ENCODE measurements at places on chromosomes 4 and X.

- DNase-seq: no peak
Measured at GRCh38 chr4:93960916-93961315, 132.4 kb downstream of the ATOH1 start.

- no peak for DNase-seq
Measured at GRCh38 chrX:8607326-8607725, 124.6 kb downstream of the ANOS1 start.

DNA sequence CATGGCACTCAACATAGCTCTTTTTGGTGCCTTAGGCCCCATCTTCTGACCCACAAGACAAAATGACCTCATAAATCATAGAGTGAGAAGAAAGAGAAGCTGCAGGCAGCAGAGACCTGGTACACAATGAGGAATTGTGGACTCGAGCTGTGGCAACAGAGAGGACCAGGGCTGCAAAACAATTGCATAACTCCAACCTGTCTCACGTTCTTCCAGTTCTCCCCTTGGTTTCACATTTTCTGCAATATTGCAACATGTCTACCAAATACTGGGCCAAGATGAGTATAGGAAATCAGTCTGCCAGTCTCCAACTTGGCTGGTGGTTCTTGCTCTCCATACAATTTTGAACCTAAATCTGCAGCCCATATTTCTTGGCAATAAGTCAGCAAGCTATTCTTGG is 105.3 kb downstream of the KDR start:
- no peak for DNase-seq

DNA sequence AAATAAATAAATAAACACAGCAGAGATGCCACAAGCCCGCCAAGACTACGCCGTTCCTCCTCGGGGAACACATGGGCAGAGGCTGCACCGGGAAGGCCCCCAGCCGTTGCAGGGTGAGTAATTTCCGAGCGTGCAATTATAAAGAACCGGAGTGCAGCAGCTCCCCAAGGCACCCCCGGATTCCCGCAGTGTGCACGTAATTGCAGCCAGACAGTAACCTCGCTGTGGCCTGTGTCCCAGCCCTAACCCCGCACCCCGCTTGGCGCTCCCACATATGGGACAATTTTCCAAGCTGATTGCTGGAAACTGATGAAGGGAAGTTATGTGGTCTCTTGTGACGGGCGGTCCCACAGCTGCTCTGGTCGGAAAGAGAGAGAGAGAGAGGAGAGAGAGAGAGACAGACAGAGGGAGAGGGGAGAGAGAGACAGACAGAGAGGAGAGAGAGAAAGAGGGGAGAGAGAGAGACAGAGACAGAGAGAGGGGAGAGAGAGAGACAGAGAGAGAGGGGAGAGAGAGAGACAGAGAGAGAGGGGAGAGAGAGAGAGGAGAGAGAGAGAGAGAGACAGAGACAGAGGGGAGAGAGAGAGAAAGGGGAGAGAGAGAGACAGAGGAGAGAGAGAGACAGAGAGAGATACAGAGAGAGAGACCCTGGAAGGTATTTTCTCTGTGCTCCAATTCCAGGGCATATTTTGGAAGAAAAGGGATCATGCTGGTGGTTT is 275.4 kb downstream of the SHOX start:
- no peak for DNase-seq

GRCh38 chrX:140190441-140191108 is 225.3 kb upstream of the CXorf66 start:
- no peak for DNase-seq

GRCh38 chrX:31658360-31658759 is 586.5 kb upstream of the FTHL17 start:
- DNase-seq: no peak

- no peak for DNase-seq
Measured at GRCh38 chrX:12681047-12681446, 110.2 kb upstream of the PRPS2 start.

DNA sequence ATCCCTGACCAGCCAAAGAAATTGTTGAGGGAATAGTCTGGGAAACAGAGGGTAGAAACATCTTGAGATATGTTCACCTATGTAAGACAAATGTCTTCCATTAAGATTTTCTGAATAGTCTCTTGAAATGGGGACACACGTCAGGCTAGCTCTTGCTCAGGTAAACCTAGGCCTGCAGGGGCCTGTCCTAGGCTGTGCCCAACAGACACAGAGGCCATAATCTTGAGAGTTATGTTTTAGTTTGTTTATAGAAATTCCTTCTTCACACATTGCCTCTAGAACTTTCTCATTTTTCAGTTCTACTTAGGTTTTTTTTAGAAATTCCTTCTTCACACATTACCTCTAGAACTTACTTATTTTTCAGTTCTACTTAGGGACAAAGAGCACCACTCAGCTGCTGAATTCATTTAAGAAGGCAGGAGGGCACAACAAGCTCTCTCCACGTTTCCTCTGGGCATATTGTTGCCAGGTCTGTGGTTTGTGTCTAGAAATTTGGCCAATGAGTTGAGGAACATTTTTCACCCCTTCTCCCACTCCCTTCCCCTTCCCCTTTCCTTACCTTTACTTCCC is 94.9 kb downstream of the ARHGAP24 start:
- no peak for DNase-seq

DNA sequence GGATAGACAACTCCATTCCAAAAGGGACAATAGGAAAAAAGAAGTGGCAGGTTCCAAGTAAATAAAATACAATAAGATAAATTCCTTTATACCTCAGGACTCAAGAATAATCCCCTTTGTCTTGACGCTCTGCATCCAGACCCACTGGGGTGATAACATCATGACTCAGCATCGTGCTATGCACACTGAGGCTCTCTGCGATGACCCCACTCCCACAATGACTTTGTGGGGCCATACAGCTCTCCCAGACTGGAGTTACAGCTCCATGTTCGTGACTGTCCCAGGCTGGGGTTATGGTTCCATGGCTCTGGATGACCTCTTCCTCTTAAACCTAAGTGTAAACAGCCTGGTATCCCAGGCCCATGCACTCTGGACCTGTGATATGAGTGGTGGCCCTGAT is 254.5 kb upstream of the ADGRL3 start:
- DNase-seq: no peak

- no peak for DNase-seq
Measured at GRCh38 chr4:91280551-91281290, 1023.0 kb upstream of the GRID2 start.

GRCh38 chr4:56463711-56464110 is 3.7 kb upstream of the SRP72 start:
- DNase-seq: no peak

DNA sequence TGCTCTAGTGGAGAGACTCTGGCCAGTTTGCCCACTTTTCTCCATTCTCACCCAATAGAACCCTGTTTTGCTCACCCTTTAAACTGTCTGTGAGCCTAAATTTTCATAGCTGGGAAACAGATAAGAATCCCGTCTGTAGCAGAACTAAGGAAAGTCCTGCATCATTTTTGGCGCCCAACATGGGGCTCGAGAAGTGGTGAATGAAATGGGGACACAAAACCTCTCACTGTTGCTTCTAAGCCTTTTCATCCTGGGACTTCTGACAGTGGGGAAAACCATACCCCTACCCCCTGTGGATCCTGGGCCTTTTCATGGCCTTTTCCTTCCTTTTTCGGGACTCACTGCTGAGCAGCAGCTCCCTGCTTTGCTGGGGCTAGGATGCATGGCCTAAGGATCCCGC is 189.9 kb downstream of the INPP4B start:
- DNase-seq: peak; percentile 11

DNA sequence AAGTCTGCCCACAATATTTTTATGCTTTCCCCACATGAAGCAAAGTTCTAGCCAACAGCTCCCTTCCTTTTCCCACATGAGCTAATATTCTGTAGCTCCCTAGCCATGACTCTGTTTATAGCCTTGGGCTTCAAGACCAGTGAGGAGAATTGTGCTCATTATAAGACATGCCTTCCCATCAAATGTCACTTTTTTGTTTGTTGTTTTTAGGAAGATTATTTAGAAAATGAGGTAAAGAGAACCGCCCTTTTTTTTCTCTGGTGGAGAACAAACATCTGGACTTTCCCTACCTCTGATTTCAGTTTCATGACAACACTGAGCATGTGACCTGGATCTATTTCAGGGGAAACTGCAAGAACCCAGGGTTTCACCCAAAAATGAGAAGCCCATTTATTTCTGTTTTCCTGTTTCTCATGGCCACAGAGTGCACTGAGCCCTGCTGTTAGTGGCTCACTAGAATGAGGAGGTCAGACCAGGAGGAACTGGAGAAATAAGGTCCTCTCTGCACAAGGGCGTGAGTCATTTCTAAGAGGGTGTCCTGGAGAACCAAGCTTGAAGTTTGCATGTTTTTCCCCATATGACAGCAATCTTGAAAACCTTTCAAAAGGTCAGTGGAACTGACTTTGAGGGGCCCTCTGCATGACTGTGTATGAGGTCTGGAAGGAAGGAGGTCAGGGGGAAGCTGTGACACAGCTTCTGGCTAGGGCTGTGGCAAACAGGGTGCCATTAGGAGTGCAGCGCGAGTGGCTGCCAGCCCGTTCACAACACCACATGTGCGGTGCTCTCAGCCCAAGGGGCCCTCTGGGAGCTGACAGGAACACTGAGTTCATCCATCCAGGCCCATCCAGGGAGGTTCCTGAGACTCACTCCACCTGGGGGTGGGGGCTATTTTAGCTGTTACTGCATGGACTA is 55.2 kb downstream of the CHST7 start:
- DNase-seq: peak; percentile 10

- no peak for DNase-seq
Measured at GRCh38 chr4:17112292-17112659, 213.8 kb upstream of the LDB2 start.

DNA sequence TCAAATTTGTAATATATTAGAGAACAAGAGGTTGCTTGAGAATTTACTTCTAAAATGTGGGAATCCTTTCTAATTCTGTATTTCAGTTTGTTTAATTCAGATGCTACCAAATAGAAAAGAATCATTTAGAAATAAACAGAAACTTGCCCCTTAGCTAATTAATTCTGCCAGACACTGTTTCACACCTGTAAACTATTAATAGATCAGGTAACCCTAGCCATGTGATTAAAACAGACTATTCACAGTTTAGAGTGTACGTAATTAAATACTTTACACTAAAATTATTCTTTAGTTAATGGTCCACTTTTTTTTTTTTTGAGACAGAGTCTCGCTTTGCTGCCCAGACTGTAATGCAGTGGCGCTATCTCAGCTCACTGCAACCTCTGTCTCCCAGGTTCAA is 124.0 kb downstream of the PTPN13 start:
- DNase-seq: no peak

GRCh38 chr4:3688018-3688998 is 77.9 kb upstream of the ADRA2C start:
- no peak for DNase-seq

GRCh38 chr4:178198691-178199090 is 756.5 kb upstream of the AGA start:
- no peak for DNase-seq

DNA sequence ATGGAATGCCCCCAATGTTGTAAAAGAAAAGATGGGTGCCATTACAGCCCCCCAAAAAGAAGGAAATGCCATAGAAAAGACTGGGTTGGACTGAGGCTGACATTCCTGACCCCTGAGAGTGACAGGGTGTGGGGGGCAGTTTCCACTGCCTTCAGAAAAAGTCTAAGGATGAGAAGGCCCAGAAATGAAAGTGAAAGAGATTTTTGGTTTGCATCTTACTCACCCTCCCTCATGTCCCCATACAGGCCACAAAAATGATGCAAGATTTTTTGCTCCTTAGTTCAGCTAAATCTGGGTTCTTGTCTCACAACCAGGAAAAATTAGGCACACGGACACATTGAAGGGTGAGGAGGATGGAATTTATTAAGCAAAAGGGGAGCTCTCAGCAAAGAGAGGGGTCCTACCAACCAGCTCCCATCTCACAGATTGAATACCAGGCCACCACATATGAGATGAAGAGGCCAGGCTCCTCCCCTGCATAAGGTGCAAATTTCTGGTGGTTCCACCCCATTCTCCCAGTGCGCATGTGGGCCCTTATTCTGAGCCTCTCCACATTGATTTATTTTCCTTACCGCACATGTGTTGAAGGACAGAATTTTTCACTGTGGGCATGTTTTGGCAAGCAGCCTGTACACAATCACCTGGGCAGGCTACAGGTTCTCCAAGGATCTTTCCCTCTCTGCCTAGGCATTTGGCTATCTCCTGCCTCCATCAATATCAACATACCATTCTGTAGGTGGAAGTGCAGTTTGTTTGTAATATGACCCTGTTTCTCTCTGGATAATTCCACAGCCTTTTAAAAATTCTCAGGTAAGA is 18.8 kb downstream of the PPP4R3C start:
- no peak for DNase-seq
